ENCODE measurements at places on chromosomes 7 and 10.

DNA sequence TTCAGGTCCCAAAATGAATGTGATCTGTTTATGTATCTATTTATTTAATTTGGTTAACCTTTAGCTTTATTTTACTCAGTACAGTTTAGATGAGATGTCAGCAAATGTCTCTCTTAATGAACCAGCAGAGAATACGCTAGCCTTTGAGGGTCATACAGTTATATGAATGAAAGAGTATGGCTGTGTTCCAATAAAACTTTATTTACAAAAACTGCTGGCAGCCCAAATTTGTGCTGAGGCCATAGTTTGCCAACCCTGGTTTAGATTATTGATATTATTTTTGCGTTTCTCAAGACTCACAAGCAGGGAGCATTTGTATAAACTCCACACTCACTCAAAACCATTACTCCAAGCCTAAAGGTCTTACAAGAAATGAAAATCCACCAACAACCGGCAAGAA, 323.4 kb upstream of the NRP1 start:
- no peak for DNase-seq

- DNase-seq: peak; percentile 18
Observed at GRCh38 chr7:30984359-30985107, 20.8 kb downstream of the GHRHR start.

- peak; percentile 45 for DNase-seq
Observed at GRCh38 chr10:96833220-96834001, 1.3 kb downstream of the LCOR start.

- DNase-seq: peak; percentile 54
Observed at GRCh38 chr10:49594594-49594993, 15.5 kb upstream of the SLC18A3 start.

DNA sequence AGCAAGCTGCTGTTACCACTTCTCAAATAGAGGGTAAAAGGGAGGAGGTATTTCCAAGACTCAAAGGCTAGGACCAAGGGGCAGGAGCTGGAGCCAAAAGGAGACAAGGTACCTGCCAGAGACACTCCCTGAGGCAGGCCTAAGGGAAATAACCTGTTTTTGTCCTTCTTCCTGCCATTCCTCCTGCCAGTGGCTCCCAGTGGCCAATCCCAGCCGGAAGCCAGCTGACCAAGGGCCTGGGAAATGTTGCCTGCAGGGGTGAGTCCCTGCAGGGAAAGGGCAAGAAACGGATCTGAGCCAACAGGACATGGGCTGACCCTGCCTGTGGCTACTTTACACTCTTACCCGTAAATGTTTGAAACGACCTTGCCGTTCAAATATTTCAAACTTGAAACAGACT, 3.5 kb downstream of the CYTH3 start:
- DNase-seq: no peak
